ENCODE measurements at places on chromosomes 1 and 21.

- DNase-seq: no peak
Measured at GRCh38 chr1:17998889-17999288, 108.7 kb upstream of the IGSF21 start.

GRCh38 chr1:119713039-119713748, 1.5 kb downstream of the PHGDH start:
- DNase-seq: no peak

DNA sequence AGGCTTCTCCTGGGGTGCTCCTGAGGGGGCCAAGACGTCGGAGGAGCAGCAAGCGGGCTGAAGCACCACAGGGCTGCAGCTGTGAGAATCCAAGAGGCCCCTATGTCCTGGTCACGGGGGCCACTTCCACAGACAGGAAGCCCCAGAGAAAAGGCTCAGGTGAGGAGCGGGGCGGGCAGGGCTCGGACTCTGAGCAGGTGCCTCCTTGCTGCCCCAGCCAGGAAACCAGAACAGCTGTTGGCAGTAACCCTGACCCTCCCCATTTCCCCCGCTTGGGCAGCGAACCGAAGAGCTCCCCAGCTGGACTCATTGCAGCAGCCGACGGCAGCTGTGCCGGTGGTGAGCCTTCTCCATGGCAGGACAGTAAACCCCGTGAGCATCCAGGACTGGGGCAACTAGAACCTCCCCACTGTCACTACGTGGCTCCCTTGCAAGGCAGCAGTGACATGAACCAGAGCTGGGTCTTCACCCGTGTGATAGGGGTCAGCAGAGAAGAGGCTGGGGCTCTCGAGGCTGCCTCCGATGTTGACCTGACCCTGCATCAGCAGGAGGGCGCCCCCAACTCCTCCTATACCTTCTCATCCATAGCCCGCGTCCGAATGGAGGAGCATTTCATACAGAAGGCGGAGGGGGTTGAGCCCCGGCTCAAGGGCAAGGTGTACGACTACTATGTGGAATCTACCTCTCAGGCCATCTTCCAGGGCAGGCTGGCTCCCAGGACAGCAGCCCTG, 625 bp downstream of the KLHDC7A start:
- peak; percentile 43 for DNase-seq

GRCh38 chr1:230827081-230827681, 41.1 kb downstream of the C1orf198 start:
- DNase-seq: no peak

GRCh38 chr1:3221112-3222041, 152.4 kb downstream of the PRDM16 start:
- DNase-seq: no peak

GRCh38 chr21:31011412-31011811, 26.9 kb downstream of the KRTAP19-8 start:
- no peak for DNase-seq

- no peak for DNase-seq
Measured at GRCh38 chr1:234777856-234778220, 167.9 kb upstream of the IRF2BP2 start.

DNA sequence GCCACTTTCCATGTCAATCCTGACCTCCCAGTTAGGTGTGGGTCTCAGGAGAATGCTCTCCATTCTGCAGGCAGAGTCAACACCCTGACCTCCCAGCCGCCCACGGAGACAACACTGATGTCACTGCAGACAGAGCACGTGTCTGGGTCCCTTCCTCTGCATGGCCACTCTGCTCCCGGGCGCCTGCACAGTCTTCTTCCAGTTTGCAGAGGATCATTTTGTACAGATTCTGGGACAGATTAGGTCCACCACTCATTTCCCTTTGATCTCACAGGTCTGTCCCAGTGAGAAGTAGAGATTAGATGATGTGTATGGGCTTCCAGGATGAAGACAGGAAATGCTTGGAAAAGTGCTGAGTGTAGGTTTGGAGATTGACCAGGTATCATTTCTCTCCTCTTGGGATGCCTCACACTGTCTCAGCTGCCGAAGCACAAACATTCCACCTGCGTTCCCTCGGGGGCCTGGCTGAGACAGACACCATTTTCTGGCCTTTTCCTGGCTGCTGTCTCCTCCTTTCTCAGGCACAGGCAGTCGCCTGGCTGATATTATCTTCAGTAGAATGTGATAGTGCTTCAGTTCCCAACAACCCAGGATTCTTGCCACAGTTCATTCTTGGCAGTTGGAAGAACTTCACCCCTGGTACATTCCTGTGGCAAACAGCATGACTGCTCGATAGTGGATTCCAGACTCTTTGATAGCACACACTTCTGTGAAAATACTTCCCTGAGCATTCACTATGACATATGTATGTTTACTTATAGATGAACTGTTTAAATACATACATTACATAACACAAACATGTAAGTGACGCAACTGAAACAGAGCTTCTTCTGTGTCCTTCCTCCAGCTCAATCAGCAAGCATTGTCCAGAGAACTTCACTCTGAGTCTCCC, 7.9 kb downstream of the MYBPHL start:
- DNase-seq: no peak
